MV-4-11 (cell line): ENCODE measurements at places on chromosomes 4 and X.
A peak's percentile ranks its signal among the peaks of the same experiment; 100 is the strongest.

DNA sequence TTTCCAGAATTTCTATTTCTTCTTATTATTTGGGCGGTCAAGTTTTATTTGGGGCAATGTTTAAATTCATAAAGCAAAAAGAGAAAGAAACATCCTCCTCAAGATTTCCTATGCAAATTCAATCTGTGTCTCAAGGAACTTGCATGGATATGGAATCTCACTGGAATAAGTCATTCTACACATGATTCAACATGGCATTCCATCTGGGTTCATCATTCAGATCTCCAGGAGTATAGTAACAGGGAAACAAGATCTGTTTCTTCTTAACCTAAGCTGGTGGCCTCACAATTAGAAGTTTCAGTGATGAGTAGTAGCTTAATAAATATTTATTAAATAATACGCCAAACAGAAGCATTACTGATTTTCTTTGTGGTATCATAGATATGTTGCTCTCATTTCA is 19.8 kb downstream of the KLHL34 start:
- DNase-seq, result no peak

DNA sequence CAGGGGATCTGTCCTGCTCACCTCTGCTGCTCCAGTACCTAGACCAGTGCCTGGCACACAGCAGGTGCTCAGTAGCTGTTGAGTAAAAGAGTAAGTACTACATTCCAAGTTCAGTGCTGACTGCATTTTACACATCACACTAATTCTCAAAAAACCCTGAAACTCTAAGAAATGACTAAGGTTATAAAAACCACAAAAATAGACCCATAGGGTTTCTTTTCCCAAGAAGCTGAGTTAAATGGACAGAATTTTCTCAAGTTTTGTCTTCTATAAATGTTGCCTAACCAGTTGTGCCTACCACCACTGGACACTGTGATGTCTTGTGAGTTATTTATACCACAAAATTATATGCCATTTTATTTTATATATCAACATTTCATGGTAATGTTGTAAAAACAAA is 78.9 kb upstream of the RXFP1 start:
- DNase-seq, result no peak

GRCh38 chrX:115337491-115338144 is 48.1 kb downstream of the LUZP4 start:
- no peak for DNase-seq

GRCh38 chr4:101329592-101329991 is 17.7 kb downstream of the PPP3CA start:
- DNase-seq, result no peak

GRCh38 chr4:114864060-114864459 is 249.4 kb downstream of the NDST4 start:
- DNase-seq, result no peak

GRCh38 chr4:126264839-126265238 is 950.1 kb downstream of the FAT4 start:
- DNase-seq, result no peak

DNA sequence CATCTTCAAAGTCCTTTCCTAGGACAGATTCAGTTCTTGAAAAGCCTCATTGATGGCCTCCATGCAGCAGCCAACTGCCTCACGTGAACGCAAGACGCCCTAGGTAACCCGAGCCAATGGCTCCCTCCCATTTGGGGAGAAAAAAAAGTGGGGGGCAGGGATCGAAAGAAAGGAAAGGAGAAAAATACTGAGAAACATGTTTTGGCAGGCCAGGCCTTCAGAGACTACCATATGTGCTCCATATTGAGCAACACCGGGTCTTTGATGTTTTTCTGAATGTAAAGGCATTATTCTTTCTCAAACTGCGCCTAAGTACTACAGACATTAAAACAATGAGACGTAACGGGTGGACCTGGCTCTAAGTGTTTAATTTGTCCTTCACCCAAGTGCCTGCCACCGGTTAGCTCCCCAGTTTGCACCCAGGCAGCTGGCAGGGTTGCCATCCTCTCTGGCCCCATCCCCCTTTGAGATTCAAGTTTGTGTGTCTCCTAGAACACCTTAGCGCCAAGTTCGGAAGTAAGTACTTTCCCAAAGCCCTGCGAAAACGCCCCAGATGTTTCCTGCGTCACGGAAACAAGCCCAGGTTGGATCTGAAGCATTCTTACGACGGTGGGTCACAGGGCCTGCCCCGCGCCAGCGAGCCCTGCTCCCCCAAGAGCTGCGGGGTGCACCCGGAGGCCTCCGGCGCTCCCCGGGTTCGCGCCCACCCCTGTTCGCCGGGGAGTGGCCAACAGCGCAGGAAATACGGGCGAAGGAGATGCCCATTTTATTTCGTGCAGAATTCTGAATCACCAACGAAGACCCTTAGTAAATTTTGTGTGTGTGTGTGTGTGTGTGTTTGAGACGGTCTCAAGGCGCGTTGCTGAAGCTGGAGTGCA is 30.1 kb downstream of the HAND2 start:
- DNase-seq, result no peak

- no peak for DNase-seq
These were observed 78.6 kb downstream of the CAMK2D start for GRCh38 chr4:113682730-113683537.

GRCh38 chr4:1715002-1715758 is 3.1 kb upstream of the SLBP start:
- peak; percentile 75 for DNase-seq

GRCh38 chr4:123709336-123709735 is 312.7 kb downstream of the SPRY1 start:
- DNase-seq, result no peak

DNA sequence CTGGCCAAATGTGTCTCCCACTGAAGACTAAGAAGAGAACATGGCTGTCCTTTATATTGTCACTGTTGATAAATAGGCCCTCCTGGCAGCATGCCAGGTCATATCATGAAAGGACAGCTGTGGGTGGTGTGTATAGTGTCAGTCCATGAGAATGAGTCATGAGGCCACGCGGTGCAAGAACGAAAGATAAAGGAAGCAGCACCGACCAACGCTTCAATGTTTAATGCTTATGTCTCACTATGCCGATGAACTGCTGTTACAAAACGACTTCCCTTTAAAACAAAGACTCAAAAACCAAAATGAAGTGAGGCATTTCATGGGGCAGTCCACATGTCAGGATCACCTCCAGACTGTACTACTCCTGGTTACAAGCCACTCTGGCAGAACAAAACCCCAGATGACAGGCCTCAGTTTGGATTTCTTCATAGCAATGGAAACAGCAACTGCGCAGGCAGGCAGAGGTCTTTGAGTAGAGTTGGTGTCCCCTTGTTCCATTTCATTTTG is 5.2 kb upstream of the TCEANC start:
- DNase-seq, result peak; percentile 95

DNA sequence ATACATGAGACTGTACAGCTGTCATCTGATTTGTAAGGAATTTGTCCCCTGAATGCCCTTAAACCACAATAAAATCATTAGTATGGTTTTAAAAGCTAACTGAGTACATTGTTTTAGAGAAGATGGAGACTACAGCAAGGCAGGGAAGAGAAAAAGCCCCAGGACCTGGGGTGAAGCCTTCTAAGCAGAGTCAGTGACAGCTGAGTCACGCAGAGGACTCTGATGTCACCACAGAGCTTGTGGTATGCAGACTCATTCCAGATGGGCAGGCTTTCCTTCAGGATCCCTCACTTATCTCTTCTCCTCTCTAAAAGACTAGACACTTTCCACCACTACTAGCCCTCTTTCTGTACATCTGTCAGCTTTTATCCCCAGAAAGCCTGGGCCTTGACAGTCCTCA is 97.1 kb upstream of the ATOH1 start:
- no peak for DNase-seq

- no peak for DNase-seq
These were observed 167.8 kb upstream of the FAM241A start for GRCh38 chr4:111977419-111977965.
